ENCODE measurements at places on chromosomes 2 and 18.
A peak's percentile ranks its signal among the peaks of the same experiment; 100 is the strongest.

DNA sequence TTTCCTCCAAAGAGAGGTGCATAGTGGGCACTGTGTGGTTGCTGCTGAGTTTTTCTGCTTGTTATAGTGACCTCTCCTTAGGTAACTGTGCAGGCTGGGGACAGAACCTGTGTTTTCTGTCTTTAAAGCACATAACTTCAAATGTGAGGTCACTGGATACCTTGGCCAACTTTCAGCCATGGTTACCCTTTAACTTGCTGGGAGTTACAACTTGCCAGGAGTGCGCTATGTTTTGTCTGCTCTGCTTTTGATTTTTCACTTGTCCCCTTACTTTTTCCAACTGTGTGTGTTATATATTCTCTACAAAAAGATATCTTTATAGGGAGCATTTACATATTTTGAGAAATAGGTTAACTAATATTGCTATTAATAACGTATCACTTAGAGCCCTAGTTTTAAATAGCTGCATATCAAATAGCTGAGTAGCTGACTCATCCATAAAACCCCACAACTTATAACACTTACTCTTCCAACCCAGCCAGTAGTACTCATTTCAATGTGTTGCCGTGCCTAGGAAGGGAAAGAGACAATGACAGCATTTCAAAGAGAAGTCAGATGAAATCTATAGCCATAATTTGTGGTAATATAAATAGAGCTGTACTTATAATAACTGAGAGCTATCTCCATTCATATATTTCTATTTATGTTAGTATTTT lies 51.6 kb downstream of the DPP4 start:
- DNase-seq: no peak

GRCh38 chr18:47485221-47485797 lies 233.8 kb upstream of the SKOR2 start:
- no peak for DNase-seq

DNA sequence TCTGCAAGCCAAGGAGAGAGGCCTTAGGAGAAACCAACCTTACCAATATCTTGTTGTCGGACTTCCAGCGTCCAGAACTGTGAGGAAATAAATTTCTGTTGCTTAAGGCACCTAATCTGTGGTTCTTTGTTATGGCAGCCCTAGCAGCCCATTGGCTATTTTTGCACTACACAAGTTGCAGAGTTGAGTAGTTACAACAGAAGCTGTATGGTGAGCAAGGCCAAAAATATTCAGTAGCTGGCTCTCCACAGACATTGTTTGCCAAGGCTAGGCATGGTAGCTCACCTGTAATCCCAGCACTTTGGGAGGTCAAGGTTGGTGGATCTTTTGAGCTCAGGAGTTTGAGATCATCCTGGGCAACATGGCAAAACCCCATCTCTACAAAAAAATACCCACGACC lies 27.1 kb upstream of the SCYGR1 start:
- no peak for DNase-seq

DNA sequence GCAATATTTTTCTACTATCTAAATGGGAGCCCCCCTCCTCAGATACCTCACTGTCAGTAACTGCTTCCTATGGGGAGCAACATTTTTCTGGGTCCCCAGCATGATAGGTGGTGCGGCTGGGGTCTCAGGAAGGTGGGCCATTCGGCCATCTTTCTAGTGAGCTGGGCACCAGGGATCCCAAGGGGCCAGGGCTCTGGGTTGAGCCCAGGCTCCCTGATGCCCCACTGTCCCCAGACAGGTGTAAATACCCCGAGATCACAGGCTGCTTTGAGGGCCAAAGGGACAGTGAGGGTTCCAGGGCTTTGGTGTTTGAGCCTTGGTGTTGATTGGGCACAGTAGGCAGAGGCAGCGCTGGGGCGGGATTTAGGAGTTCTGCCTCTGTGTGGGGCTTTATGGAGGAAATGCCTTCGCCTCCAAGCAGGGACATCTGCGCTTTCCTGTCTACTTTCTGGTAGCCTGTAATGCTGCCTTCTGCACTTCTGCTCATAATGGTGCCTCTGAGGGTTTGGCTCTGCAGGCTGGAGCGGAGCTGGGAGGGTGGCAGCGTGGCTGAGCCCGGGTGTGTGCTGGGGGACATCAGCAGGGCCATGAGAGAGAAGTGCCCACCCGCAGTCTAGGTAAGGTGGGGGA lies 5.3 kb downstream of the ITM2C start:
- no peak for DNase-seq

DNA sequence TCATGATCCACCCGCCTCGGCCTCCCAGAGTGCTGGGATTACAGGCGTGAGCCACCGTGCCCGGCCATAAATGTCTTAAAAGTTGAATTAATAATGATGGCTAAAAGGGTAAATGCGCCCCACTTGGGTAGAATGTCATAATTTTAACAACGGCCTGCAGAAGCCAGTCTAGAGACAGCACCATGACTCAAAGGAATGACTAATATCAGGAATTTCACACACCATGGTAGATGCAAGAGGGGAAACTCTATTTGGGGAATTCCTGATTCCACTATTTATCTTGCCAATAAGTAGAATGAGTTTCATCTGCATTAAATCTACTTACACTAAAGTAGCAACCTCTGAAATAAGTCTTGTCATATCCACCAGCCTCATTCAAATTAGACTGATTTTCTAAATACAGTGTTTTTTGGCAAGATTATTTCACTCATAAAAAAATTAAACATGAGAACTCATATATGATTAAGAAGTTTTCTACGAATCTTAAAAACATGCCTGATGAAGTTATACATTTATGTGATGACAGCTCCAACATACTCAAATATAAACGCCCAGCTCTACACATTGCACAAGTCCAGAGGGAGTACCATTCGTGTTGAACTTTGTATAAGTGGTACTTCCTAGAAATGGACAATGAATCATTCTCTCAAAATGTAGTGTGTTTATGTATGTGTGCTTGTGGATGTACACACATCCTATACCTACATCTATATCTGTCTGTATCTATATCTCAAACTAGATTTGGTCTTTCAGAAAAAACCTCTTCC lies 309.7 kb downstream of the IRS1 start:
- DNase-seq: no peak

DNA sequence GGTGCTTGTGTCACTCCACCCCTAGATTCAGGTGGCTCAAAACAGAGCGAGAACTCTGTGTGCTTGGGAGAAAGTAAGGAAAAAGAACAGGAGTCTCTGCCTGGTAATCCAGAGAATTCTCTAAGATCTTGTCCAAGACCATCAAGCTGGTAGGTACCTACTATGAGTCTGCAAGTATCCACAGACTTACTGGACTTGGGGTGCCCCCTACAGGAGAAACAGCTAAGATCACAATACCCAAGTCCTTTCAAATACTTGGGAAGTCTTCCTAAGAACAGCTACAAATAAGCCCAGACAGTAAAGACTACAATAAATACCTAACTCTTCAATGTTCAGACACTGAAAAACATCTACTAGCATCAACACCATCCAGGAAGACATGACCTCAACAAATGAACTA lies 1143.6 kb upstream of the ACVR2A start:
- DNase-seq: no peak

- no peak for DNase-seq
Observed at GRCh38 chr2:181047829-181048228, 67.4 kb downstream of the UBE2E3 start.

GRCh38 chr18:26503382-26503781 lies 45.0 kb downstream of the KCTD1 start:
- DNase-seq: no peak

GRCh38 chr2:119772128-119772527 lies 12.4 kb downstream of the PTPN4 start:
- DNase-seq: no peak

- no peak for DNase-seq
Observed at GRCh38 chr2:188333751-188334524, 42.3 kb downstream of the GULP1 start.

GRCh38 chr18:49491534-49491856 lies 4.5 kb upstream of the C18orf32 start:
- DNase-seq: no peak

- no peak for DNase-seq
Observed at GRCh38 chr18:8188184-8188583, 421.1 kb upstream of the RAB12 start.

DNA sequence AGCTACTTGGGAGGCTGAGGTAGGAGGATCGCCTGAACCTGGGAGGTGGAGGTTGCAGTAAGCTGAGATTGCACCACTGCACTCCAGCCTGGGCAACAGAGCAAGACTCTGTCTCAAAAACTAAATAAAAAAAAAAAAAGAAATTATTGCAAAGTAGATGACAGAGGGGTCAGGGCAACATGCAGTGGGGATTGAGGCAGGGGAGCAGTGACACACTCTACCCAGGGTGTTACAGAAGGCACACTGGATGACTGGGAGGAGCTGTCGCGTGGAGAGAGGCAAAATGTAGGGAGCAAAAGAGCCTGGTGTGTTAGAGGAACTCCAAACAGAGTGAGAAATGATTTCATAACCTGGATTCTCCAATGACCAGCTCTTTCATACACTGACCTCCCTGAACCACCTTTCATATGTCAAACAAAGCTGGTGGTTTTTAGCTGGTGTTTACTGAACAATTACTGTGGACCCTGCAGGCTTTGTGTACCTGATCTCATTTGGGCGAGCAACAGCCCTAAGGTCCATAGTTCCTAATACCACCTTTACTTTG lies 22.1 kb downstream of the FBXO41 start:
- DNase-seq: no peak

- DNase-seq: peak; percentile 61
Observed at GRCh38 chr2:46239847-46240181, 57.4 kb upstream of the EPAS1 start.

- no peak for DNase-seq
Observed at GRCh38 chr2:233201258-233202013, 50.0 kb upstream of the ATG16L1 start.

DNA sequence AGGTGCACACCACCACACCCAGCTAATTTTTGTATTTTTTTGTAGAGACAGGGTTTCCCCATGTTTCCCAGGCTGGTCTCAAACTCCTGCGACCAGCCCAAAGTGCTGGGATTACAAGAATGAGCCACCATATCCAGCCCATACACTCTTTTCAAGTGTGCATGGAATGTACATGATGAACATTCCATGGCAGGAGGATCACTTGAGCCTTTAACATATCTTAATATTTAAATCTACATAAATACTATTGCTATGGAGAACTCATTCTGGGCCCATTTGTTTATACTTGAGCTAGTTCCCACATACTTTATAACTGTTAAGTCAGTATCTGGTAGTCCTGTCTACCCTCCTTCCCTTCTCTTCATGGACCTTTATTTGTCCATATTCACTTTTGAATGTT lies 48.4 kb downstream of the RPE start:
- DNase-seq: no peak

- DNase-seq: no peak
Observed at GRCh38 chr18:58314284-58314683, 270.3 kb downstream of the NEDD4L start.

GRCh38 chr2:97730245-97730644 lies 16.9 kb downstream of the ZAP70 start:
- no peak for DNase-seq

DNA sequence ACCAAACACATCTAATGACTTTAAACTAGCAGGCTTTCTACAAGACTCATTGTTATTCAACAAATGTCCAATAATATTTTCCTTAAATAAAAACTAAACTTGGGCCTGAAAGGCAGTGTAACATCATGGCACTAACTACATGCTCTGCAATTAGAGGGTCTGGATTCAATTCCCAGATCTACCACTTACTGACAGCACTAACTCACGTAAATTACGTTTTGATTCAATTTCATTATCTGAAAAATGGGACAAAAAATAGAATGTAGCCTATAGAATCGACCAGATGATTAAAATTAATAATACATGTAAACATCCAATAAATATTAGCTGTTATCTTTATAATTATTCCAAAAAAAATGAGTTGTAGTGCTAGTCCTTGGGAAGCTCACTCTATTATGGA lies 98.0 kb upstream of the DDX18 start:
- DNase-seq: no peak

- DNase-seq: no peak
Observed at GRCh38 chr2:64234150-64234549, 89.9 kb upstream of the PELI1 start.

DNA sequence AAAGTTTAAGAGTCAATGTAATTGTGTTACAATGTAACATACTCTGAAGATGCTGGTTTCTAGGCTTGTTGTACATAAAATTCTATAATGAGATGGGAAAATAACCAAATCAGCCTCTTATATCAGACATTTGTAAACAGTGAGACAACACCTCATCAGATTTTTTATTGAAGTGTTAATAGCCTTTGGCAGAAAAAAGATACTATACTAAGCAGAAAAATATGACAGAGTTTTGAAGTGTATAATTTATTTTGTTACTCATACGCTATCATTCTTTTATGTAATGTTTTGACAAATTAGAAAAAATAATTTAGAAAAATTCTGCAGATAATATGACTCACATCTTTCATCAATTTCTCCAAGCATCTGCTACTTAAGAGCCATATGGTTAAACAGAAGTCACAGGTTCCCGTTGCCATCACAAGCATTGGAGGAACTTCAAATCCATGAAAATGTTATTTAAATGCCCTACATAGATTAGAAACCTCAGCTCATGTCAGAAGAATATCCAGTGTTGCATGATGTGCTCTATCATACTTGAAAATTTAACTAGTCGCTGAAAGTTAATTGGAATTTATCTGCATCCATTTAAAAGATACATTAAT lies 535.4 kb downstream of the LRP1B start:
- no peak for DNase-seq

DNA sequence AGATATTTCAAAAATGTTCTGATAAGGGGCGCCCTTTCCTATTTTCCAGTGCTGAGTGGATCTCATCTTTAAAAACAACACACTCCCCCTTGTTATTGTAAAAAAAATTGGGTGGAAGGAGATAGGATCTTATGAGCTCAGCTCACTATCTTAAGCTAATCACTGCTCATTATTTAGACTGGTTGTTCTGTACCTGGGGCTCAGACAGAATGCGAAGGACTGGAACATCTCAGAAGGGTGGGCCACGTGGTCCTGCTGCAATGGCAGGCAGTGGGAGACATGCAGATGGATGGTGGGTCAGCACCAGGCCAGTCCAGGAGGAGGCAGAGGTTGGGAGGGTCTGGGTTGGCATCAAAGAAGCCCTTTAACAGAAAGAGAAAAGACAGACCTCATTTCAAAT lies 48.3 kb upstream of the GPR155 start:
- DNase-seq: no peak

DNA sequence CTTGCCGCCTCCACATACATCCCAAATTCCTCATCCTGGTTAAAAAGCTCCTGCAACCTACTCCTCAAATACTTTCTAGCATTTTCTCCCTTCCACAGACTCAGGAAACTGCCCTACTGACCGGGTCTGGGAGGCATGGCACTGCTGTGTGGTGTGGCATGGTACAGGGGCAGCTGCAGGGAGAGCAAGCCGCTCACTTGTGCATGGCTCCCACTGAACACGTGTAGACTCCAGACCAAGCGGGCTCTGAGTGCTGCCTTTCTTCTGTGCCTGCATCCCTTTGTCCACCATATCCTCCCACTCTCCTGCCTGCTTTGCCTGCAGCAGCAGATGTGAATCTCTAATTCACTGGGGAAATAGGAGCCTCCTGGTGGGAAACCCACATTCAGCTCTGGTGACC lies 72.2 kb downstream of the CCDC93 start:
- DNase-seq: no peak

- DNase-seq: no peak
Observed at GRCh38 chr2:28745876-28746275, 5.8 kb upstream of the PPP1CB start.

GRCh38 chr2:39541011-39541930 lies 104.2 kb upstream of the MAP4K3 start:
- DNase-seq: no peak

- no peak for DNase-seq
Observed at GRCh38 chr18:48136827-48137373, 206.4 kb upstream of the SMAD2 start.
